ENCODE measurements at places on chromosomes 4 and X.

- DNase-seq: no peak
These were observed 150.2 kb downstream of the CXXC4 start for GRCh38 chr4:104344342-104344980.

GRCh38 chrX:16567681-16568080 lies 82.3 kb upstream of the S100G start:
- no peak for DNase-seq

GRCh38 chr4:122816476-122816875 lies 10.2 kb upstream of the FGF2 start:
- DNase-seq: no peak

- DNase-seq: no peak
These were observed 87.4 kb upstream of the TENM3 start for GRCh38 chr4:182155806-182156205.

DNA sequence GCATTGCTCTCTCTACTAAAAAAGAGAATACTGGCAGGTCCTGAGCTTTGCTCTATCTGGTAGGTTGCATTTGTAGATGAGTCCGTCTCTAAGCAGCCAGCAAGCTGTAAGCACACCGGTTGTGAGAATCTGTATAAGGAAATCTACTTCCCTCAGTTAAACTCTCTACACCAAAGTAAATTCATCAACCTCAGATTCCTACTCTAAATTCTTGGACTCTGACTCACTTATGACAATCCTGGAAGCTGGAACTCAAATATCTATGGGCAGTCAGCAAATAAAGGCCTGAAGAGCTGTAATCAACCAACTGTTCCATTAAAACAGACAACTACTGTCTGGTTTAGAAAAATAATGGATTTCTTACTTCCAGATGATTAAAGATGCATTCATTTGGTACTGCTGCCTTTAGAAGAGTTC lies 37.9 kb downstream of the FAT1 start:
- DNase-seq: no peak
